ACHN (cell line): ENCODE measurements at places on chromosomes 5 and 9.

DNA sequence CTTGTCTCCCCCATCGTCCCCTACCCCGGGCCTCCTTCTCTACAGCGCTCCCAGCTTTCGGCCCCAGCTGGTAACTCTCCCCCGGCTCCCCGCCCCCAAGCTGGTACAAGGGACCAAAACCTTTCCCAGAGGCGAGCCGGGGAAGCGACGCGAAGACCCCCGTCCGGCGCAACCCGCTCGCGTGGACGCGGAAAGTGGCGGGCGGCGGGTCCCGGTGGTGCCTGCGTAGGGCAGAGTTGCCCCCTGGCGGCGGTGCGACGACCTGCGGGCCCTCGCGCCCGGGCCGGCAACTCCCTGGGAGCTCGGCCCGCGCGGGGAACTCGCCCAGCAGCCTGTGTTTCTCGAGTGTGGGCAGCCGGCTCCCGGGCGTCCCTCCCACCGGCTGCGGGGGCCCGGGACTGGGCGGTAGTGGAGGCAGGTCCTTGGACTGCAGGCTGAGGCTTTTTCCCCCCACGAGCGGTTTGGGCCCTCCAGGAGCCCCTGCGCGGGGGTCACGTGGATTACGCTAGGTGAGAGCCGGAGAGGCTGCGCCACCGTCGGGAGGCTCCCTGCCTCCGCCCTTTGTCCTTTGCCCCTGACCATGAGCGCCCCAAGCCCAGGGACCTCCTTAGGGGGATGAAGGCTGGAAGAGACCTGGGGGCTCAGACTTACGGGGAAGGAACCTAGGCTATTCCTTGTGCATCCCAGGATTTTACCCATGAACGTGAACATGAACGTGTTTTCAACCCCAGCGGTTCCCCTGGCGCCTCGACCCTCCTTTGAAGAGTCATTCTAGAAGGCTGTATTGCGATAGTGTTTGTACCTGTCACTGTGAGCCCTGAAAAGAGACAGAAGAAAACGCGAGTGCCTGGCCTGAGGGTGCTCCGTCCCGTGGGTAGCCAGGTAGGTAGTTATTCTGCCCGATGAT lies 2.9 kb upstream of the FOXD1 start:
- peak; percentile 65 for DNase-seq

- no peak for DNase-seq
Measured at GRCh38 chr5:164637931-164638521, 1132.6 kb downstream of the MAT2B start.

- no peak for DNase-seq
Measured at GRCh38 chr9:35748242-35748857, 678 bp downstream of the GBA2 start.

- DNase-seq = no peak
Measured at GRCh38 chr9:130106860-130107233, 53.1 kb downstream of the GPR107 start.

DNA sequence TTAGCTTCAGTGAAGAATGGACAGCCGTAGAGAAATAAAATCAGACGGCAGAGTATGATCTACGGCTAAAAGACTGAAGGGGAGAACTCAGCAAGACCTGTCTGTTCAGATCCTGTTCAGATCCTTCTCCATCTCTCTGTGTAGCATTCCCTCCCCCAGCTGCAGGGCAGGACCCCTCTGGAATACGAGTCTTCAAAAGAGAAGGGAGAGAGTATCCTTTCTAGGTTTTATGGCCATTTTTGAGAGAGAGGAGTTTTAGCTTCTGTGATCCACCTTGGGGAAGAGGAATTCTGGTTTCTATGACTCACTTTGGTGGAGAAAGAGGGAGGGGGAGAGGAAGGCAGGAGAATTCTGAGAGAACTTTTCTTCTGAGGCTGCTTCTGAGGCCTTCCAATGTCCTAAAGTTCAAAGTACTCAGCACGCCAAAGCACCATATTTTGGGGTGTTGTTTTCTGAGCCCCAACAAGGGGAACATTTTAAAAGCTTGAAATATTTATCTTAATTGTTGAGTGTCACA lies 194.4 kb upstream of the TLE4 start:
- no peak for DNase-seq

DNA sequence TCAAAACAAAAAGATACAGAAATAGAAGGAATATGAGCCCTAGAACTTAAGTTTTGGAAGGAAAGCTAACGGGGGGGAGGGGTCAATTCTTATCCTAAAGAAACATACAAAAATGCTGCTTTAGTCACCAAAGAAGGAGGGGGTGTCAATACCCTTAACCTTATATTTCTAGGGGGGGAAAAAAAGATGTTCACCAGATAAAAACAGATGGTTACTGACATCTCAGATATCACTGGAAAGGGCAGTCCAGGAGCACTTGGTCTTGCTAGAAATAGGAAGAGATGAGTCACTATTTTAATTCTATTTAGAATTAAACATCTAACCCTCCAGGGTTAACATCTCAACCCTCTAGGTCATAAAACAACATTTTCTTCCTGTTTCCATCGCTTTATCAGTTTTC lies 1.7 kb downstream of the DIAPH1 start:
- DNase-seq = no peak

- DNase-seq = no peak
Measured at GRCh38 chr5:36312953-36313672, 11.4 kb upstream of the RANBP3L start.

DNA sequence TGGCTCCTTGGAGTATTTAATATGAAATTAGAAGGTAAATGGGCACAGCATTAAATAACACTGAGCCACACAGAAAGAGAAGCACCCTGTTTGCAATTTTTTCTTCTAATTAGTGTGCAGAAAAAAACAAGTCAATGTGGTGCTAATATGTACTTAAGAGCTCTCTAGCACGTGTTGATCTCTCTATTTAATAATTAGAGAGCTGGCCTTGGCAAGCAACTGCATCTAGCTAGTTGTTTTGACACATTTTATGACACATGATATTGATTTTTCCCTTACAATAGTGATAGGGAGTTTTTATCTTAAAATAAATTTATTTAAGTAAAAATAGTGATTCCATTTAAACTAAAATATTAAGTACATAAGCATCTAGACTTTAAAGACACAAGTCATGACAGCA lies 54.5 kb upstream of the NUDT12 start:
- no peak for DNase-seq
